ENCODE measurements at places on chromosomes 7 and 10.
A peak's percentile ranks its signal among the peaks of the same experiment; 100 is the strongest.

DNA sequence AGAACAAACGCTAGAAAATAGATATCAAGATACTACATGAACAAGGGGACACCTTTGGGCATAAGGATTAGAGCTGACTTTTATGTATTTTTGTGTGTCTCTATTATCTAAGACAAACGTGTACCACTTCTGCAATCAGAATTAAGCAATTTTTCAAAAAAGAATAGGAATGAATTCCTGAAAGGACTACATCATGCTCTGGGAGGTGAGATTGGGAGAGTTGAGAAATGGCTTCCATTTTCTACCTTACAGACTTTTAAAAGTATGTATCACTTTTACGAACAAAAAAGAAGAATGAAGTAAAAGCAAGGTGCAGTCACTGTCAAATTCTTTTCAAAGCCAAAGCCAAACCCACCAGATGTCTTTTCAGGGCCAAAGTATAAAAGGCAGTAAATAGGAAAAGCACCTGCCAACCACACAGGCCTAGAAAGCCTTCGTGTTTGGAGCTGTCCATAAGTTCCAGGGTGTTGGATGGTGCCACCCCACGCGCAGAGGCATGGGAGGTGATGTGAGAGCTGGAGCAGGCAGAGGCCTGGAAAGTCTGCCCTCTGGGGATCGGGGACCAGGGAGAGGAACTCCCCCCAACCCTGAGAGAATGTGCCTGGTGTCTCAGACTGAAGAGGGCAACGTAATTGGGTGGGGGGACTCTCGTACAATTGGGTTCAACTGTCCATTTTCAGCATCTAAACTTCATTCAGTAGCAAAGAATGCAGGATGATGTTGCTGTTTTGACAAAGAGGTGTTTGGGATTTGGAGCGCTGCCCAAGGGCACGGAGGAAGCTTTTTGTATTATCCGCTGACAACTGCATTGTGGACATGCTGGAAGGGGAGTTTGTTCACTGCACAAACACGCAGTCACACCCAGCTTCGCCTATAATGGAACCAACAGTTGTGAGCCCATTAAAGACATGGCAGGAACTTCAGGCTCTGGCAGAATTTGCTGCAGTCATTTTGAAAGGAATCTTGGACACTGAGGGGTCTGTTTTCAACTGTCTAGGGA lies 17.6 kb upstream of the CTBP2 start:
- no peak for DNase-seq

GRCh38 chr7:8277394-8277982 lies 15.5 kb upstream of the ICA1 start:
- DNase-seq: peak; percentile 37

- no peak for DNase-seq
Measured at GRCh38 chr7:51126324-51126723, 190.3 kb downstream of the COBL start.

DNA sequence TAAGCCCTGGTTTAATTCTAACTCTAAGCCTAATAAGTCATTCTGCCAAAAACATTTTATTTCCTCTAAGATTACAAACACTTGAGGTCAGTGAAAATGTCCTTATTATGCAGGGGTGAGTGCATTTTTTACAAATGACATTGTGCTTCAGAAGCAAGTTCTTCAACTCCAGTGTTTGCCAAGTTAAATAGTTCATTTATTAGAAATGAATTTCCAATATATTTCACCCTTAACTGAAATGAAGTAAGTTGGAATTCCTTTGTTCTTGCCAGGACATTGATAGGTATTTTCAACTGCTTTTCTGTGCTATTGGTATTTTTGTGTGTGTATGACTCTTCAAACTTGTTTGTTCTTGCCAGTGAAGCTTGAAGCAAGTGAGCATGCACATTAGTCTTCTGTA lies 89.5 kb upstream of the CCDC6 start:
- no peak for DNase-seq

GRCh38 chr10:3785851-3786271 lies 852 bp upstream of the KLF6 start:
- no peak for DNase-seq

GRCh38 chr10:118096022-118096421 lies 49.3 kb upstream of the RAB11FIP2 start:
- no peak for DNase-seq

- DNase-seq: peak; percentile 20
Measured at GRCh38 chr7:79741684-79742083, 288.2 kb upstream of the MAGI2 start.

GRCh38 chr10:88152728-88153133 lies 289.3 kb downstream of the PTEN start:
- DNase-seq: no peak

- DNase-seq: no peak
Measured at GRCh38 chr10:3636356-3637181, 148.4 kb downstream of the KLF6 start.
